ENCODE measurements at places on chromosomes 12 and 14.

DNA sequence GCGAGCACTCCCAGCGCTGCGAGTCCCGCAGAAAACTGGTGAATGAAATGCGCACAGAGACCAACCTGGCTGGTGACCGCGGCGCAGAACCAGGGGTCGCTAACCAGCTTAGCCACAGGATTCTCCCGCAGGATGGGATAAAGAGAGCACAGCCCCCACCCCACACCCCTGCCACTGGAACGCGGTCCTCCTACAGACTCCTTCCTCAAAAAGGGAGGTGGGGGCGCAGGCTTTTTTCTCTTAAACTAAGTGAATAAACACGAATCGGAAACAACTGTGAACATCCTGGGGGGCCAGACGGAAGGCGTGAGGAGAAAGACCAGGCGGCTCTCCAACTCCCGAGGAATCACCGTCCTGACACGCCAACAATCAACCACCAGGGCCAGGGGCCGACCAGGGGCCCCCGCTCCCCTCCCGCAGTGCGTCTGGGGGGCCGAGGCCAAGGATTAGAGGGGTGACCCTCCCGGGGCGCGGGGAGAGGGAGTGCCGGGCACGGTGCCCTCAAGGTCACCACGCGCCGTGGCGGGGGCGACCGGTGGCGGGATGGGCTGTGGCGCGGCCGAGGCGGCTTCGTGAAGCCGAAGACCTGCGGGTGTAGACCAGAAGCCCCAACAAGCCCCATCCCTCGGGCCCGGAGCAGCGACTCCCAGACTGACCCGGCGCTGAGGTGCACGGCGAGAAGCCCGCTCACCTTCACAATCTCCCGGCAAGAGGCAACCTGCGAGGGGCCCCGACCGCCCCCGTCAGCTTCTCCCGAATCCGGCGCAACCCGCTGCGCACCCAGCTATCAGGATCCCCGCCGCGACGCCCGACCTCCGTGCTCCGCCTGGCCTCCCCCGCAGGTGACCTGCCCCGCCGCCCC is 704 bp downstream of the ATP2B1 start:
- no peak for ATAC-seq

- ATAC-seq, result no peak
- H3K4me1 ChIP-seq, result no peaks in the 10 kb centered on the region
- no peak overlapping the region for H3K27ac ChIP-seq
- no peak overlapping the region for H3K4me3 ChIP-seq
- H3K36me3 ChIP-seq, result peaks cover 55% of the 10 kb centered on the region
- H3K27me3 ChIP-seq, result no peaks in the 10 kb centered on the region
These were observed 77.1 kb downstream of the TTLL5 start for GRCh38 chr14:75738192-75738591.

DNA sequence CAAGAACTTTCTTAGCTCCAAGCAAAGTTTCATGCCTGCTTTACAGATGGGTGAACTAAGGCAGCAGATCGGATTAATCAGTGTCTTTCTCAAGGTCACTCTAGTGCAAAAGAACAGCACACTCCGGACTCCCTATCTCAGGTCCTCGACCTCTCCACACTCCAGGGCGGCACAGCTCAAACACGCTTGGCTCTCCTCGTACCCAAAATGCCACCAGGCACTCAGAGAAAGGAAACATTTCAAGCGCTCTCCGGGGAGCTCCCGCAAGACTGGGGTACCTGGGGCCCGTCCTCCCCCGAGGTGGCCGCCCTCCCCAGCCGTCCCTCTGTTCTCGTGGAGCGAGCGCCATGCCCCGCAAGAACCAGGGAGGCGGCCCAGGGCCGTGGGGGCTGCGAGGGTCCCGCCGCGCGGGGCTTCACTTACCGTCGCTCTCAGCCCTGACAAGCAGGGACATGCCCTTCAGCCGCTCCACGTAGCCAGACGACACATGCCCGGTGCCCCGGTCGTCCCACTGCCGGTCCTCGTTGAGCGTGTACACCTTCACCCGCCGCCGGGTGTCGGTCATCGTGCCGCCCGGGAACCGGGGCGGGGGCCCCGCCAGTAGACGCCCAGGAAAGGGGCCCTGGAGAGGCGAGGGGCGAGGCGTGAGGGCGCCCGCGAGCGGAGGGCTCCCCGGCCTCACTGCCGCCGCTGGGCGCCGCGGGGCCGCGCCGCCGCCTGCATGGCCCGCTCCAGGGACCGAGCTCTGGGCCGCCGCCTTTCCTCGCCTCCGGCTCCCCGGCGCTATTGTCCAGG is 830 bp downstream of the PPP4R3A start:
- ATAC-seq, result peak; percentile 34
- peaks cover 22% of the 10 kb centered on the region for H3K36me3 ChIP-seq
- H3K4me1 ChIP-seq, result peaks cover 21% of the 10 kb centered on the region
- peak overlapping the region; percentile 98 for H3K4me3 ChIP-seq
- H3K27me3 ChIP-seq, result no peaks in the 10 kb centered on the region

GRCh38 chr12:116520225-116520760 is 38.9 kb upstream of the MAP1LC3B2 start:
- peaks cover 24% of the 10 kb centered on the region for H3K4me1 ChIP-seq
- H3K27me3 ChIP-seq, result no peaks in the 10 kb centered on the region
- H3K36me3 ChIP-seq, result no peaks in the 10 kb centered on the region
- H3K27ac ChIP-seq, result no peak overlapping the region
- no peak for ATAC-seq

DNA sequence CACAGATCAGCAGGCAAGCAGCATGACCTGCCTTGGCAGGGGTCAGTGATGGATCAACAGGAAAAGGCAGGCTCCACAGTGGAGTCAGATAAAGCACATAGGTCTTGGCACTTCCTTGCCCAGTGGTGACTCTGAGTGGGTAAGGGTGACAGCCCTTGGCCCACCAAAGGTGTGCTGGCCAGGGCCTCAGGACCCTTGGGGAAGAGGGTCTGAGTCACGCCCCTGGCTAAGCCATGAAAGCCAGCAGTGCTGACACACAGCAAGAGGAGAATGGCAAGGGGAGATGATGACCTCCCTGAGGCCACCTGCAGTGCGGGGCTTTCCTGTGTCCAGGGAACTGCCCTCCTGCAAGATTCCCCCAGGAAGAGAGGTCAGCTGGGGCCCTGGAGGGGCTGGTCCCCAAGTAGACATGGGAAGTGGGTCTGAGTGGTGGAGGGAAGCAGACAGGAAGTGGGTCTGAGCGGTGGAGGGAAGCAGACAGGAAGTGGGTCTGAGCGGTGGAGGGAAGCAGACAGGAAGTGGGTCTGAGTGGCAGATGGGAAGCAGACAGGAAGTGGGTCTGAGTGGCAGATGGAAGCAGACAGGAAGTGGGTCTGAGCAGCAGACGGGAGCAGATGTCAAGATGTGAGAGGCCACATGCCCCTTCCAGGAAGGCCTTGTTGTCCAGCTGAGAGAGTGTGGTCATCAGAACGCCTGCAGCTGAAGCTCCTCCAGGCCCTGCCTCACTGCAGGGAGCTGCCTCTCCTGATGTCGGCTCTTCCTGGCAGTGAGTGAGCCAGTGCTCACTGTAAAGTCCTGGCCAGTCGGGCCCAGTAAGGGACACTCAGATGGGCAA is 34.8 kb downstream of the DIO3 start:
- H3K4me3 ChIP-seq, result no peak overlapping the region
- H3K36me3 ChIP-seq, result peaks cover 6% of the 10 kb centered on the region
- ATAC-seq, result no peak
- H3K27me3 ChIP-seq, result no peaks in the 10 kb centered on the region
- peak overlapping the region; percentile 79 for H3K27ac ChIP-seq
- peaks cover 22% of the 10 kb centered on the region for H3K4me1 ChIP-seq

DNA sequence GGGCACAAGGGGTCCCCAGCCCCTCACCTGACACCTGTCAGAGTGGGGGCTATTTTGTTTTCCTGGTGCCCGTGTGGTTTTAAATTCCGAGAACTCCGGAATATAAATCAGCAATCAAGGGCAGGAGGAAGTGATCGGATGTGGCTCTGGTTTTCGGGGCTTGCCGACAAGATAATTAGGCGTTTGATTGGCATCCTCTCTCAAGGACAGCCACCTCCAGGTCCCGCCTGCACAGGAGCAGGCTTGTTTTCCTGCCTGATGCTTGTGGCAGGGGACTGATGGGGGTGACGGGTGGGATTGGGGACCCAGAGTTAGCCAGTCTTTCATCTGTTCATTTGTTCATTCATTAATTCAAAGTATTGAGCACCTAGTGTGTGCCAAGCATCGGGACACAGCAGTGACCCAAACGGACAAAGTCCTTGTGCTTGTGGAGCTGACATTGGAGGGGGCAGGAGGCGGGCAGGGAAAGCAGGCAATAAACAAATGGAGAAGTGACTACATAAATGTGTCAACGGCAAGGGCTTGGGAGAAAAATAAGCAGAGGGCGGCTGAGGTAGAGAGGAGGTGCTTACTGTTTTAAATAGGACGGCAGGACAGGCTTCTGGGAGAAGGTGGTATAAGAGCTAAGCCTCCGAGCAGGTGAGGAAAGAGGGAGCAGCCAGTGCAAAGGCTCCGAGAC is 166.5 kb downstream of the PHETA1 start:
- H3K27ac ChIP-seq, result no peak overlapping the region
- no peak overlapping the region for H3K4me3 ChIP-seq
- ATAC-seq, result no peak
- H3K4me1 ChIP-seq, result no peaks in the 10 kb centered on the region
- H3K27me3 ChIP-seq, result peaks cover 49% of the 10 kb centered on the region
- no peaks in the 10 kb centered on the region for H3K36me3 ChIP-seq

DNA sequence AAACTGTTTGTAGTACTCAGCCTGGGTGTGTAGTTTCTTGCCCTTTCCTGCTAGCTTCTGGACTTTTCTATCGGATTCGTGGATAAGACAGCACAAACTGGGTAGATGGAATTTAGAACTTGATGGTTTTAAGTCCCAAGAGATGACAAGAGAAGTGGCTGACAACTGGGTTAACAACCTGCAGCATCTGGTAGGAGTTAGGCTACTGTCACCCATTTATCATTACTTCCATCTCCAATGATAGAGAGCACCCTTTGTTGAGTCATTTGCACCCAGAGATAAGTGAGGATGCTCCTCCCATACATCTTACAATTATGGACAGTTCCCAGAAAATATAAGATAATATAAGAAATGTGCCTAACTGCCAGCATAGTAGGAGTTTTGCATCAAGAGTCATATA is 50.2 kb upstream of the FLRT2 start:
- no peak overlapping the region for H3K27ac ChIP-seq
- no peaks in the 10 kb centered on the region for H3K4me1 ChIP-seq
- no peak overlapping the region for H3K4me3 ChIP-seq
- no peaks in the 10 kb centered on the region for H3K36me3 ChIP-seq
- H3K27me3 ChIP-seq, result no peaks in the 10 kb centered on the region

DNA sequence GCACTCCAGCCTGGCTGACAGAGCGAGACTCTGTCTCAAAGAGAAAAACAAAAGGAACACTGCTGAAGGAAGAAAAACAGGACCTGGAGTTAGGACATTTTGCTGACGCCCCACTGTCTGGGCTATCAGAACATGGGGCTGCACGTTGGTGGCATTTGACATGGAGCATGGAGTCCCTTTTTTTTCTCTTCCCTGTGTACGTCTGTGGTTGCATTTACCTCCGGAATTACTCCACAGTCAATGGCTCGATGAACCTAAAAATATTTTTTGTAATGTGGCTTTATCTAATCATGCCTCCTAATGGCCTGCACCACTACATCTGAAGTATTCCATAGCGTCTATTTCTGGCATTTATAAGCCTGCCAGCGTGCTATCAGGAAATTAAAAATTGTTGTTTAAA is 30.7 kb downstream of the TESC start:
- no peak overlapping the region for H3K4me3 ChIP-seq
- H3K27me3 ChIP-seq, result no peaks in the 10 kb centered on the region
- no peak overlapping the region for H3K27ac ChIP-seq

- H3K36me3 ChIP-seq, result no peaks in the 10 kb centered on the region
- no peak overlapping the region for H3K27ac ChIP-seq
- ATAC-seq, result no peak
- no peaks in the 10 kb centered on the region for H3K27me3 ChIP-seq
- no peak overlapping the region for H3K4me3 ChIP-seq
- H3K4me1 ChIP-seq, result no peaks in the 10 kb centered on the region
These were observed 317.0 kb downstream of the CEP128 start for GRCh38 chr14:80624581-80624980.

GRCh38 chr14:51219473-51220448 is 20.3 kb upstream of the TMX1 start:
- no peak for ATAC-seq
- no peaks in the 10 kb centered on the region for H3K4me1 ChIP-seq
- no peaks in the 10 kb centered on the region for H3K27me3 ChIP-seq

- H3K27ac ChIP-seq, result no peak overlapping the region
- no peak overlapping the region for H3K4me3 ChIP-seq
- H3K4me1 ChIP-seq, result peaks cover 6% of the 10 kb centered on the region
- ATAC-seq, result no peak
- peaks cover 53% of the 10 kb centered on the region for H3K27me3 ChIP-seq
- no peaks in the 10 kb centered on the region for H3K36me3 ChIP-seq
These were observed 112.9 kb downstream of the PRKCH start for GRCh38 chr14:61434311-61434710.

- H3K27ac ChIP-seq, result no peak overlapping the region
- no peaks in the 10 kb centered on the region for H3K27me3 ChIP-seq
- H3K4me1 ChIP-seq, result peaks cover 50% of the 10 kb centered on the region
- H3K4me3 ChIP-seq, result no peak overlapping the region
These were observed 8.0 kb downstream of the RNF10 start for GRCh38 chr12:120542166-120542565.

GRCh38 chr12:27502021-27502435 is 22.0 kb upstream of the PPFIBP1 start:
- H3K27me3 ChIP-seq, result peaks cover 51% of the 10 kb centered on the region
- no peak overlapping the region for H3K4me3 ChIP-seq
- H3K36me3 ChIP-seq, result no peaks in the 10 kb centered on the region
- H3K27ac ChIP-seq, result no peak overlapping the region

DNA sequence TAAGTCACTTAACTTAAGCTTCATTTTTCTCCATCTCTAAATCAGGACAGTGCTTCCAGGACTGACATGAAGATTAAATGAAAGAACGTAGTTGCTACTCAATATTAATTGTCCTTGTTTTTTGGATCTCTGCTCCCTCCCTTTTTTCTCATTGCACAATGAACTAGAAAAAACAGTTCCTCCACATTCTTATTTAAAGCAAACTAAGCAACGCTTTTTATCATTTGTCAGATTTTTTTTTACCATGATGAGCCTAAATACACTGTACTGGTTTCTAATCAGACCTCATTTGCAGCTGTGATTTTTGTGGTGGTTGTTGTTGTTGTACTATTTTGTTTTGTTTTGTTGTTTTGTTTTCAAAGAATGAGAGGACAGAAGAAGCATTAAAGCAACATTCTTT is 23.2 kb upstream of the PARP11 start:
- H3K4me1 ChIP-seq, result no peaks in the 10 kb centered on the region
- no peaks in the 10 kb centered on the region for H3K27me3 ChIP-seq
- no peak for ATAC-seq
- H3K4me3 ChIP-seq, result no peak overlapping the region

DNA sequence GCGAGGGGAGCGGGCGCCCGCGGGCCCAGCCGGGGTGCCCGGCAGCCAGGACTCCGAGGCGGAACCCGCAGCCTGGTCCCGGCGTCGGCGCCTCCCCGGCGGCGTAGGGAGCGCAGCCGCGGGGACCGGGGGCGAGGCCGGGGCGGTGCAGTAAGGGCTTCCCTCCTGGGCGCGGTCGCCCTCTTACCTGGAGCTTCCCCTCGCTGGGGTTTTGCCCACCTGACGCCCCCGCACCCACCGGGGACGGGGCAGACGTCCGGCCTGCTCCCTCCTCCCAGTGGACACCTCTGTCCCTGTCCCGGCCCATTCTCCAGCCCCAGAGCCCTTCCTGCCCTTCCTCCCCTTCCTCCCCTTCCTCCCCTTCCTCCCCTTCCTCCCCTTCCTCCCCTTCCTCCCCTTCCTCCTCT is 413 bp upstream of the TUBA1C start:
- H3K27ac ChIP-seq, result peak overlapping the region; percentile 93
- H3K4me1 ChIP-seq, result peaks cover 20% of the 10 kb centered on the region
- ATAC-seq, result peak; percentile 74
- no peaks in the 10 kb centered on the region for H3K27me3 ChIP-seq
- peak overlapping the region; percentile 91 for H3K4me3 ChIP-seq
- peaks cover 5% of the 10 kb centered on the region for H3K36me3 ChIP-seq

- ATAC-seq, result peak; percentile 87
- H3K27me3 ChIP-seq, result no peaks in the 10 kb centered on the region
- peak overlapping the region; percentile 65 for H3K27ac ChIP-seq
- H3K4me3 ChIP-seq, result peak overlapping the region; percentile 13
These were observed 226.1 kb downstream of the CHST11 start for GRCh38 chr12:104682790-104683279.

Data from stimulated activated memory B cell treated with anti-CD40 and anti-IgM and Interleukin-4, amounts not matched to agents 10 μg/mL and 1 μg/mL and 100 μg/mL, for 72 hours (primary cell).